ENCODE measurements at places on chromosomes 12 and 14.

- DNase-seq = no peak
These were observed 37.1 kb upstream of the PLEK2 start for GRCh38 chr14:67449096-67449495.

DNA sequence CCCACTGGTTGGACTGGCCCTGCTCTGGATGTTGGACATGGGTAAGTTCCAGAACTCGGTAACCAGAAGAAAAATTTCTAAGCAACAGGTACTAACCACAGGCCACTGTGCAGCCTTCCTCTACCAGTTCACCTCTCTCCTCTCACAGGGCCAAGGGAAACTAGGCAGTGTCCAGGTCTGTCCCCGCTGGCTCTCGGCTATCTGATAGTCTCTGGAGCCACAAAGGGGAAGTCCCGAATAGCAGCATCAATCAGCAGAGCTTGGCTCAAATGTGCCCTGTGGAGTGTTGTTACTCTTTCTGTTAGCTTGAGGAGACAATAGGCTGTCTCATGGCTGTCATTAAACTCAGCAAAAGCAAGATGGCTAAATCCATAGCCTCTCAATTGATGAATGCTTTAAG, 73.2 kb downstream of the TSPAN11 start:
- no peak for DNase-seq

GRCh38 chr14:74516451-74517160, 23.0 kb downstream of the ISCA2 start:
- no peak for DNase-seq

DNA sequence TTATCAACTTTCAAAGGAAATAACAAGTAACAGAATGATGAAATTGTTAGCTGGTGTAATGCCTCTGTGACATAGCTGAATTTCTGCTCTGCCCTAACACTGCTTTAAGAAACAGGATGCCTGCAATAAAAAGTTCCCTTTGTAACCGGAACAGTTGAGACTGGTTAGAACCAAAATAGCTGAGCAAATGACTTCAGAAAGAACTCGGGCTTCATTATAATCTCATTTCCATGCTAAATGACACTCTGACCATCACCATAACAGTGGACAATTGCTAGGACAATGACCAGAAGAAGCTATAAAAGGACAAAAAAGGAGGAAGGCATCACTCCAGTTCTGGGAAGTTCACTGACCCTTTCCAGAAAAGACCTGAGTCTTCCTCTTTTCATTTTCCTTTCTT, 23.5 kb upstream of the PYGL start:
- no peak for DNase-seq

GRCh38 chr12:47323802-47324201, 244.0 kb upstream of the AMIGO2 start:
- DNase-seq = no peak
